ENCODE measurements at places on chromosomes 4 and X.
A peak's percentile ranks its signal among the peaks of the same experiment; 100 is the strongest.

- no peak for DNase-seq
Observed at GRCh38 chrX:152530967-152531366, 79.9 kb upstream of the GABRA3 start.

GRCh38 chrX:1853916-1854315 lies 239.1 kb downstream of the ASMT start:
- DNase-seq: no peak

DNA sequence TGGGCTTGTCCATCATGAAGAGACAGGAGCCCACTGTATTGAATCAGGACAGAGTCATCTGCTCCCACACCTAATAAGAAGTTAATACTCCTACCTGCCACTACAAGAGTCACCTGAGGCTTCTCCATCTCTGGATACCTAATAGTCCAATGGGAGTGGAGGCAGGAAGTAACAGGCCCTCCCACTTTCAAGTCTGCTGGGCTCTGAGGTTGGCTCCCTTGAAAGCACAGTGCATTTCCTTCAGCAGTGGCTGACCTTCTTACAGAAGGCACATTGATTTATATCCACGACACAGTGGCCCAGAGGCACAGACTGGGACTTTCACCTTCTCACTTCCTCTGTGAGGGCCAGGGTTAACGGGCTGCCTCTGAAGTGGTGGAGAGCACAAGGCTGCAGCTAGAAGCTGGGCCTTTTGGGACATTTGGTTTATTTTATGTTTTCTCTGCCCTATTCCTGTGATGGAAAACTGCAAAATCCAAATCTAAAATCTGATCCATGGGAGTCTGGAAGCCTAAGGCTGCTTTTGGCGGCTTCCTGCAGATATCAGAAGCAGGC lies 38.1 kb downstream of the FRG2 start:
- DNase-seq: no peak

GRCh38 chrX:12363216-12363615 lies 224.9 kb downstream of the FRMPD4 start:
- no peak for DNase-seq

DNA sequence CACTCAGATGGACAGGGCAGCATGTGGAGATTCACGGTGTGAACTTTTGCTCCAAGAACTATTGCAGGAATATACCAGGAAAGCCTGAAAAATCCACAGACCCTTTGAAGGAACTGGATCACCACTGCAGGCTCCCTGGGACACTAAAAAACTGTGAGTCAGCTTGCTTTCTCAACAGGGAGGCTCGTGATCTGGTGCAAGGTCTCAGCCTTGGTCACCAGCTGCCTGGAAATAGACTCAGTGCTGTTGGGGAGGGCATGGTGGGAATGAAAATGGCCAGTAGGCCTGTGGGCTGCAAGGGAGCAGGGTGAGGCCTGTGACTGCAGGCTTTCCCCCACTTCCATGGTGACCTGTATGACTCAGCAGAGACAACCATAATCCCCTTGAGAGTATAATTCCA lies 426.4 kb upstream of the RPS6KA3 start:
- DNase-seq: no peak

DNA sequence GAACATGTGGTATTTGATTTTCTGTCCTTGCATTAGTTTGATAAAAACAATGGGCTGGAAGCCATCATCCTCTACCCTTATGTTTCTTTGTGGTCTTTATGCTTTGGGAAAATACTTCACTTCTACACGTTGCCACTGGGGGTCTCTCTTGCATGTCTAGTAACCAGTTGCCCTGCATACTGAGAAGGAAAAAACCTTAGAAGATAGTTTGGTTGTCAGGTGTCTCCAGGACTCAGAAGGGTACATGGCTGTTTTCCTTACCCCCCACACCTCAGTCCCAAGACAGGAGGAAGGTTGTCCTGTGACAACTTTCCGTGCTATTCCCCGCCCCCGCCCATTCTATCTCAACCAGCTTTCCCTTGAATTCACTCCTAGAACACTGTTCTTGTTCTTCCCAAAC lies 62.1 kb upstream of the LANCL3 start:
- DNase-seq: no peak

- DNase-seq: no peak
Observed at GRCh38 chr4:28724239-28724638, 1863.6 kb downstream of the STIM2 start.

GRCh38 chrX:112874175-112874574 lies 33.5 kb upstream of the AMOT start:
- no peak for DNase-seq

DNA sequence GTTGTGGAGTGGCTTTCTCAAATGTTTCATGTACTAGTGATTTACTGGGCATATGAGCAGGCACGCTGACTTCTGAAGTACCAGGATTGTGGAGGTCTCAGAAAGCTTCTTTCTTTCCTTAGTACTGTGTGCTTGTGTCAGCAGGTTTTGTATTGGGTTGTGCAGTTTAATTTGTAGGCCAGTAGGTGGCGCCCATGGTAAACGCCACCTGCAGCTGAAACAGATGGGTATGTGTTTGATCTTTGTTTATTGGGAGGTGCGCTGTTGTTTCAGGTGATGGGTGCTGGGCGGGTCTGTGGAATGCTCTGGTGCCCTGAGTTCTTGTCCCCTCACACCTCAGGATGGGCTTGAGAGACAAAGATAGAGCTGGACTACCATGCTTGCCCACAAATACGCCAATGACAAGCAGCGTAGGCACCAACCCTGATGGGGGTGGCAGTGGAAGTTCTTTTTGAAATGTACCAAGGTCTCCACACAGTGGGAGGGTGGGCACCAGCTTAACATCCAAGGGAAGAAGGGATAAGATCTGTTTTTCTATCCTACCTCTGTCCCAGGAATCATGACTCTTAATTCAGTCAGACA lies 141.5 kb downstream of the RPS6KA6 start:
- DNase-seq: peak; percentile 13

DNA sequence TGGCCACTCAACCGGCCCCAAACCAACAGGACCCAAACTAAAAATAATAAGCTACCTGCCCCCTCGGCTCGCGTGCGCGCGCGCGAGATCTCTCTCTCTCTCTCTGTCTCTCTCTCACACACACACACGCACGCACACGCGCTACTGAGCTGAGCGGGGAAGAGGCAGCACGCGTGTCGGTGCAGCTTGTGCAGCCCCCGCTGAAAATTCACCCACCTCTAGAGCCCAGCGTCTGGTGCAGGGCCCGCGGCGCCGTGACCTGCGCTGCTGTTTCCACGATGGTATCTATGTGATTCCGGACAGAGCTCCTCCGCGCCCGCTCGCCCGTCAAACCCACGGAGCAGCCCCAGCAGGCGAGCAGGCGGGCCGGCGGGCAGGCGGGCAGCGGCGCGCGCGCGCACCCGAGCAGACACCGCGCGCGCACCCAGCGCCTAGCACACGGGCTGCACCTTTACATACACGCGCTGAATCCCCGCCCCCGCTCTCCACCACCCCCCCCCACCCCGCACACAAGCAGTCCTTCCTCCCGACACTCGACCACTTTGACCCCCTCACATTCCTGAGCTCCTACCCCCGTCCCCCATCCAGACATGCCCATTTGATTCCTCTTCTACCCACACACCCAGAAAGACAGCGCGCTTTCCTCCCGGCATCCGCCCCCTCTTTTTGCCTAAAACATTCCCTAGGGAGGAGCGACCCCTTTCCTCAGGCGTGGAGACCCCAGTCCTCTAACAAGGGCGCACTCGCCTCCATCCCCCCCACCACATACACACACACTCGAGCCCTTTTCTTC lies 1.0 kb downstream of the SLITRK4 start:
- DNase-seq: no peak

- peak; percentile 51 for DNase-seq
Observed at GRCh38 chr4:158314756-158315487, 104.6 kb downstream of the TMEM144 start.

DNA sequence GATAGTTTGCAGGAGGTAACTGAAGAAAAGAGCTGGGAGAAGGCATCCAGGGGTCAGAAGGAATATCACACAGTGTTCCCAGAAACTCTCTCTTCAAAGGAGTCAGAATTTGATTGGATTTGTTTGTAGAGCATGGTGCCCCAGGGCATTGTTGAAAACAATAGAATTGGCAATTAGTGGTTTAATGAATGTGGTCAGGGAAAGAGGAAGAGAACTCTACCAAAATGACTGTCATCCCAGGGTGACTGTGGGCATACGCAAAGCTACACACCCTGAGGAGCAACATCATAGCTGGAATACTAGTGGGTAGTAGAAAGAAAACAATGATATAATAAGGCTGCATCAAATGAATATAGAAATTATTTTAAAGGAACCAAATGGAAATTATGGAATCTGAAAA lies 21.5 kb downstream of the TNIP2 start:
- DNase-seq: peak; percentile 10

DNA sequence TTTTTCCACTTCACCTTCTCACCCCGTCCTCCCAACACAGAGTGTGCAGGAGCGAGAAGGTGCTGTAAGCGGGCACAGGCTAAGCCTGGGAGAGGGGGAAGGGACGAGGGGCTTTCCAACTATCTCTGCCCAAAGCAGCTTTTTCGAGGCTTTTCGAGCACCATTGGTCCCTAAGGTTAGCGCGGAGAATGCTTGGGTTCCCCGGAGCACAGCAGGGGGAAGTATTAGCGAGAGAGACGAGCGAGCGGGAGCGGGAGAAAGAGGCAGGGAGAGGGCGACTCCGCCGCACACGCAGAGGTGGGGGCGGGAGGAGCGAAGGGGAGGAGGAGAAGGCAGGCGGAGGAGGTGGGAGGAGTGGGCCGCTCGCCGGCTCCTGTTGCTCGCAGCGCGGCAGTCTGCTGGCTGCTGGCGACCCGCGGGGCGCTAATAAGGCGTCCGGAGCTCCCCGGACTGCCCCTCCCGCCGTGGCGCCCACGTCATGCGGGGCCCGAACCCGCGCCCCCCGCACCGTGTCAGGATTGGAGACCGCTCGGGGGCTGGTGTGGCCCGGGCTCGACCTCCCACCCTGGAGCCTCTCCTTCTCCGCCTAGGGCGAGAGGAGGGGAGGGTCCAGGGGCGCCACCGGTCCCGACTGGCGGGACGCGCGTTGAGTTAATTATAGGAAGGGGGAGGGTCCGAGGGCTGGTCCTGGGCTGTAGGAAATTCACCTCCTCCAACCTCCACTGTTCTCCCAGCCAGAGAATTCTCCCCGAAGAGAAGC lies at the start of gene ADAMTS3:
TSS of gene ADAMTS3 (minus strand) at position 263 of the 760 bp plus-strand sequence. CDS start 459 bp downstream, outside the sequence.
- peak; percentile 36 for DNase-seq
